Activated T-helper 1 cell treated with anti-CD3 and anti-CD28 coated beads, Interleukin-12 subunit alpha, Interleukin-12 subunit beta, Interleukin-2, Interleukin-4 antibody, amounts not matched to agents 30 ng/mL and 10 ng/mL and 1 ng/mL, durations not matched to agents 14 hours and 24 hours and 36 hours (primary cell): ENCODE measurements at places on chromosomes 5 and 9. TPM values are rescaled to one million over a fixed set of nuclear protein-coding genes. Genes with fewer than 3 reads are reported as not detected.

DNA sequence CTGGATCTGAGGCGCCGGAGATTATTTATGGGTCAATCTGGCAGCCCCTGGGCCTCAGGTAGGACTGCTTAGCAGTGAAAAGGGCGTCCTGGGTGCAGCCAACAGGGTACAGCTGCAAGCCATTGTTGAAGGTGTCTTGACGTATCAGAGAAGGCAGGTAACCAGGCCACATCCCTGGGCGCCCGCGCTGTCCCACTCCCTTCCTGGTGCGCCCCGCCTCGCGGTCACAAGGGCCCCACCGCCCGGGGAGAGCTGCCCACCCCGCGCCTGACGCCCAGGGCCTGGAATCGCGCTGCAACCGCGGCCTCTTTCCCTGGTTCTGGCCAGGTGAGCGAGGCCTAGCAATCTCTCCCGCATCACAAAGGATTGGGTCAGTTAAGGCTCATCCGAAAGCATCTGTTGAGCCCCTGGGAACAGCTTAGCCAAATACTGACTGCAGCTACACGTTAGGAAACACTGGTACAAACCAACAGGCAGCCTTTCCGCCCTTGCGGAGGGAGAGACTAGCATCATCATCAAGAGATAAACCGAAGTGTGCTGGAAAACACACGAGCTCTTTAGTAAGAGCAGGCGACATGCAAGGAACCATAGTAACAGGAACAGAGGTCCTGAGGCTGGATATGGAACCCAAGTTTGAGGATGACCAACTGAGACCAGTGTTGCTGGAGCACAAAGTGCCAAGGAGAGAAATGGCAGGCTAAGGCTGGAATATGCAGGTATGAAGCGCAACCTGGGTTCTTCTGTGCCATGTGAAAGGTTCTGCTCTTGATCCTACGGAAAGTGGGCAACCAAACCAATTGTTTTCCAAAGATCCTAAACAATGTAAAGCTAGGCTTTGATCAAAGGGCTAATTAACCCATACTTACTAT lies 3.6 kb downstream of the RPS23 start:
- DNase-seq = no peak

- DNase-seq = no peak
Measured at GRCh38 chr5:1781726-1782384, 17.8 kb downstream of the MRPL36 start.

DNA sequence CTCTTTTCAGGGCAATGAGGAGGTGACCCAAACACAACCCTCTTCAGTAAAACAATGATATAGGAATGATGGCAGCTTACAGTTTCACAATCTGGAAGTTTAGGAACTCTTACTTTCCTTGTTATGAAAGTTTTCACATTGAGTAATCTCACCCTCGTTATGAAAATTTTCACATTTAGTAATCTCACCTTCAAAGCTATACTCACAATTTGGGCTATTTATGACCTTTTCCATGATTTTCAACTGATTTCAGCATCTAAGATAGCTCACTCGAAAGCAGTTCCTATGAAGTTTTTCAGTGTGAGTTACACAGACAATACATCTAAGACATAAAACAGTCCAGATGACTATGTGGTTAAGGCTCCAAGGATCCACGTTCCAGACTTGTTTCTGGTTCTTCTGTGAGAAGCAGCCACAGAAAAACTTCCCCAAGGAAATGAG lies 57.1 kb downstream of the FOXD1 start:
- no peak for DNase-seq

RNF208 gene
- total RNA-seq = 9.3 and 11.0 TPM in 2 replicates

DNA sequence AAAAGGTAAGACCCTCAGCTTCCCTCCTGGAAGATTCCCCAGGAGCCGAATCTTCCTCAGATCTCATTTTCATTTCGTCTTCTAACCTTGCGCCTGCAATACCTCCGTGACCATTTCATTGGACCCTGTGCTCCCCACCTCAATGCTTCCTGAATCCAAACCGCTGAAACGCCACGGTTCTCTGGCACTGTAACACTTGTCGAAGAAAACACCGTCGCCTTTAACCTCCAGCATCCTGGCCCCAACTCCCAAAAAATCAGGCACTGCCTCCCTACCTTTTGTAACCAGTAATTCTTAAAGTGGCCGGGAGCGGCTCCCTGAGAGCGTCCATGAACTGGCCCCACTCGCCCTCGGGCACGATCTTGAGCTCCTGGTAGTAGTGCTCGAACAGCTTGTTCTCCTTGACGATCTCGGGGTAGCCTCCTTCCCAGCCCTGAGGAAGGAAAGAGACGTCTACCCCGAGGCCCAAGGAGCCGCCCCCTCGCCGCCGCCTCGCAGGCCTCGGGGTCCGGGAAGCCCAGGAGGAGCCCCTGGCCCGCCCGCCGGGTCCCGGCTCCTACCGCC lies 438 bp downstream of the NSUN2 start:
- no peak for DNase-seq

SAXO1 gene
- total RNA-seq = not detected in 2 replicates

PCDHB9 gene
- total RNA-seq = not detected in 2 replicates

DNA sequence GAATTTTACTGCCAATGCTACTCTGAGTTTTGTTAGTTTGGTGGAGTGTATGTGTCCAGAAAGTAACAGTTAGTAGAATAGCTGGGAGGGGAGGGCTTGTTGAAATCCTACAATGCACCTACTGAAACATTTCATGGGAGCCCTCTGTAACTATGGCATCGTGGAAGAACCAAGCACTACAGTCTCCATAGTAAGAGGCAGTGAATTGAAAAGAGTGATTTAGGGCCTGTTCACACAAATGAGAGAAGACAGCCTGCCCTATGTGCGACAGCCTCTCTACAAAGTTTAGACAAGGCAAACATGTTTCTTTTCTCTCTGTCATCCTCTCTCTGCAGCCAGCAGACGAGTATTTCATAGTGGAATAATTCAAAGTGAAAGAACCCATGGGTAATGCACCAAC lies 676.6 kb downstream of the BRINP1 start:
- no peak for DNase-seq

GRCh38 chr5:5710471-5710870 lies 288.0 kb downstream of the ICE1 start:
- DNase-seq = no peak

EDIL3 gene
- total RNA-seq = not detected in 2 replicates

DNA sequence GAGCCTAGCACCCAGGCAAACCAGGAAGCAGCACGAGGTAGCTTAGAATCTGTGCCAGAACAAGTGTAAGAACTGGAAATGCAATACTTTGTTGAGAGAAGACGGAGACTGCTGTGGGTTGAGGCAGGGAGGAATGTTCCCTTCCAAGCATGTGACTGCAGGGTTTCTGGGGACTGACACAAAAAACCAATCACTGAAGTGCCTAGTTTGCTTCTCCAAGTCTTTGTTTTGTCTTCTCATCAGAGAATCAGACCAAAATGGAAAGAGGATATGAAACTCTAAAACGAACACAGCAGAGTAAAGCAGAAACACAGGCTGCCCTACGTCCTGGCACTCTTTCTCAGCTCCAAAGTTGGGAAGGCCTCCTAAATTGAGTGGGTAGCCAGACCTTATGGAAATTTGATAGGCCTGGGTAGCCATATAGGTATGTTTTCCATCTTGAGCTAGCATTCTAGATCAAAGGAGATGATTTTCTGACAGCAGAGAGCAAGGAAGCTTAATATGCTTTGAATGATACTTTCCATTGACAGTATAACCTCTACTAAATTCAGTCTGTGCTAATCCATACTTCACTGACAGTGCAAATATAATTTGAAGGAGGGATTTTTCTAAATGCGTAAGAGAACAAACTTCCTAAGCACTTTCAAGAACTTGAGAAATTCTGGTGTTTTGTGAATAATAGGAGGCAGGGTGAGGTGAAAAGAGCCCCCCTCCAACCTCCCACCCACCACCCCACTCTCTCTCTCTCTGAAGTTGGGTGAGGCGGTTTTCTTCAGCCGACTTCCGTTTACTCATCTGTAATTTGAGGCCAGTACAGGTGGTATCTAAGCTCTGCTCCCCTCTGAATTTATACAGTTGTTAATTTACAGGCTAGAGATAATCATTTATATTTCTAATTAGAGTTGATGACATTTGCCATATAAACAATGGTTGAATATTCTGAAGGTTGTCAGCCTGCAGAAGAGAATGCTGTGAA lies 5.5 kb downstream of the ADRB2 start:
- no peak for DNase-seq

GRCh38 chr5:89324990-89325389 lies 442.0 kb upstream of the MEF2C start:
- no peak for DNase-seq

- peak; percentile 41 for DNase-seq
Measured at GRCh38 chr5:5886812-5887486, 464.5 kb downstream of the ICE1 start.

C9orf153 gene
- 0.34 TPM in 1 of 2 replicates, not detected in the other for total RNA-seq

DNA sequence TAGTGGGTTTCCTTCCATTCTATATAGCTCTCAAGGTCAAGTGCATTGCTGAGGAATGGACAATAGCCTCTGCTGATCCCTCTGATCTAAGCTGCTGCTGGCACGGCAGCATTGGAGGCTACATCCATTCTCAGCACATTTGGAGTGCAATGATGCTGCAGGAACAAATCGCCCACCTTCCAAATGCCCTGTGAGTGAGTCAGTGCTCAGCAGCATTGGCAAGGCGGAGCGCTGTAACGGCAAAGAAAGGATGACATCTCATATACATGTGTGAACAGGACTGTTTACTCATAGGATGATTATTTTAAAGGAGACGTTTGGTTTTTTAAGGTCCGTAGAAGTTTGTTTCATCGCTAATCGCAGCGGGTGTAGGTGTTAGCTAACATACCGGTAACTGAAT lies 408.7 kb downstream of the ARHGEF28 start:
- no peak for DNase-seq

SPATA31E1 gene
- total RNA-seq = not detected in 2 replicates

DNA sequence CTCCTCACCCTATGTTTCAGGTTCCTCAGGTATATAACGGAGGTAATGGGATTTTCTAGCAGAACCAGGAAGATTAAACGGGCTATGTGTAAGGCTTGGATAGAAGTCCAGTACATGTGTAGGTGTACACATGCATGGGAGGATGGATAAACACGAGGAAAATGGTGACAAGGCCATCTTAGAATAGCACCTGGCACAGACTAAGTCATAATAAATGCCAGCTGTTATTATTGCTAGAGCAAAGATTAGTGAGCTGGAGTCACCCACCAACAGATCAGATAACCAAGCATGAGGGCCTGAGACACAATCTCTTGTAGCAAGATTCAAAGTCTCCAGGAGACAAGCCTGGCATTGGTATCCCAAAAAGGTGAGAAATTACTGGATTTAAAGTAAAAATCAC lies 21.1 kb downstream of the SPOCK1 start:
- DNase-seq = no peak

LCN9 gene
- not detected in 2 replicates for total RNA-seq

FOXD4L3 gene
- 0.17 TPM in 1 of 2 replicates, not detected in the other for total RNA-seq

PDE6A gene
- total RNA-seq = not detected in 2 replicates

DNA sequence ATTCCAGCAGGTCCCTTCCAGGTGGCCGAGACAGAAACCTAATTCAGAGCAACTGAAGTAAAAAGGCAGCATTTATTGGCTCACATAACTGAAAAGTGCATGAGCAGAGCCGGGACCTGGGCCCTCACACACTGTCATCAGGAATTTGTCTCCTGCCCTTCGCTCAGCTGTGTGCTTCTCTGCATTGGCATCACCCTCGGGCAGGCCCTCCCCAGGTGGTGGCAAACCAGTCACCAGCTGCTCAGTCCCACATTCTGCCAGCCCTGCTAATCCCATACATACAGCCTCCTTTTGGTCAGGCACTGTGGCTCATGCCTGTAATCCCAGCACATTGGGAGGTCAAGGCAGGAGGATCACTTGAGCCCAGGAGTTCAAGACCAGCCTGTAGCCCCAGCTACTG lies 11.5 kb upstream of the CPLX2 start:
- no peak for DNase-seq

GPR21 gene
- 0.54 and 0.88 TPM in 2 replicates for total RNA-seq

ZNF483 gene
- total RNA-seq = 2.4 and 3.5 TPM in 2 replicates

DNA sequence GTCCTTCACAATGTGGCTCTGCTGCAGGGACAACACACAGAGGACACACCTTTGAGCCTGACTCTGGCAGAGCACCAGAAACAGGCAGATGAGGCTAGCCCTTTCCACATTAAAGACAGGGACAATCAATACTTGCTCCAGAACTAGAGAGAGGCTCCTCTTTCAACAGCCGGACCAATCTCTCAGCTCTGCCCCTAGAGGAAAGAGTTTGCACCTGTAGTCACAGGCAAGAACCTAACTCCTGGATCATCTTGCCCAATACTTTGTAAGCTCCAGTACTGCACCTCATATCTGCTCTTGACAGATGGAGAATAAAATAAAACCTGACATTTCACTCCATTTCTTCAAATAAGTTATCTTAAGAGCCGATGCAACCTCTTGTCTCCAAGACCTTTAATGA lies 52.1 kb downstream of the EPB41L4A start:
- DNase-seq = no peak

PTGDS gene
- total RNA-seq = 0.36 TPM in 1 of 2 replicates, not detected in the other

PCDHGC5 gene
- not detected in 2 replicates for total RNA-seq

DNA sequence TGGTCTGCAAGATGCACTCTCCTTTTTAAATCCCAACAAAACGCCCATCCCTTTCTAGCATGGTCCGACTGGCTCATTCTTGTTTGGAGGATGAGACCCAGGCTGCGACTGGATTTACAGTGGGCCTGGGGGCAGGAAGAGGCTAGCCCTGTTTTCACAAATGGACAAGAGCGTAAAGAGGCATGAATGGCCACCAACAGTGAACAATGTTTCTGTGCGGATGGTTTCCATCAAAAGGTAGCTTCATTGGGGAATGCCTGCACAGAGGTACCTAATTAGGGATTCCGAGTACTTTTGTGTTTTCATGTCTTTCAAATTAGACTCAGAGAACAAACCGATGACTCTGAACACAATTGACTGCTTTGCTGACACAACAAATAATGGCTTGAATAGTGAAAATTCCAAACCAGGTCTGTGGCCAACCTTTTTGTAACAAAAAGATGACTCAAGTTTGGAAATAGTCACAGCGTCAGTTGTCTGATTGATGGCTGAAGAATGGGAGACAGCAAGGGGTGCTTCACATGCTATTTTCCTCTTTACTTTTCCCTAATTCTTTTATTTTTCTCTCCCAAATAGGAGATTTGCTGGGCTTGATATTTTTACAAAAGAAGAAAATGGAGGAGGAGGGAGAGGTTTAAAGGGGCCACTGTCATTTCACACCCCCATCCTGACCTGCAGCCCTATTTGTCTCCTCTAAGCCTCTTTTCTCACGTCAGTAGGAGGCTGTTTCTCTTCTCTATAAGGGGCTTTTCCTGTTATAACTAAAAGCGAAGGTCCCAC lies 208.1 kb upstream of the S1PR3 start:
- no peak for DNase-seq

GRCh38 chr5:122183788-122184170 lies 54.4 kb downstream of the ZNF474 start:
- DNase-seq = no peak

ANKRD31 gene
- total RNA-seq = 0.36 and 0.37 TPM in 2 replicates

DNA sequence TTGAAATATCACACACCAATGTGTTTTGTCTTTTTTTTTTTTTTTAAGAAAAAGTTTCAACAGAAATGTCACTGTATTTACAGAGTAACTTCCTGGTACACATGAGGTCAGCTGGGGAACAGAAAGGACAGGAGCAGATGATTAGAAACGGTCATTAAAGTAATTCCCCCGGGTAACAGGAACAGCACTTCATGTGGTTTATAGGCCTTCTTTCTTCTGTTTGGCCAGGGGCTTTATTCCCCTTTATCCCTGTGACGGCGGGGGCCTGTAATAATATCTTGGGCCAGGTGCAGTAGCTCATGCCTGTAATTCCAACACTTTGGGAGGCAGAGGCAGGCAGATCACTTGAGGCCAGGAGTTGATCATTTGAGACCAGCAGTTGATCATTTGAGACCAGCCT lies 30.5 kb upstream of the MSH3 start:
- no peak for DNase-seq
